ENCODE measurements at places on chromosomes 3 and 15. TPM values are rescaled to one million over a fixed set of nuclear protein-coding genes. Genes with fewer than 3 reads are reported as not detected.

DNA sequence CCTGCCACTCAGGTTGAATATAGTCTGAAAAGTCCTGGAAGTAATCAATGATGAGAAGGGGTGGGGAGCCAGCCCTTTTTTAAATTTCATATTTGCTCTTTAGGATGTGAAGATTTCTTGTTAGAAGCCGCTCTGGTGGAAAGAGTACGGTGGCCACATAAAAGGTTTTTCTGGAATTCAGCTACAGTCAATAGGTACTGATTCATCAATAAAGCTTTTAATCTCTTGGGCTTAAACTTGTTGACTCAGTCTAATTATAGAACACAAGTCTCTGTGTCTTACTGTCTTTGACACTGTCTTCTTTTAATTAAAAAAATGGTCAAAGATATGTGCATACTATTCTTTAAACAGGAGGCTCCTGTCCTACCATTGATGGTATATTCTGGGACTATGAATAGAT, 99.9 kb upstream of the TP63 start:
- H3K36me3 ChIP-seq, result peaks cover 4% of the 10 kb centered on the region
- DNase-seq, result no peak
- no peak overlapping the region for H3K4me3 ChIP-seq
- H3K27me3 ChIP-seq, result no peaks in the 10 kb centered on the region

GRCh38 chr15:67009576-67010569, 55.5 kb upstream of the SMAD3 start:
- H3K4me1 ChIP-seq, result no peaks in the 10 kb centered on the region
- H3K36me3 ChIP-seq, result no peaks in the 10 kb centered on the region
- no peak overlapping the region for H3K4me3 ChIP-seq
- no peaks in the 10 kb centered on the region for H3K27me3 ChIP-seq
- DNase-seq, result no peak
- H3K27ac ChIP-seq, result no peak overlapping the region

DNA sequence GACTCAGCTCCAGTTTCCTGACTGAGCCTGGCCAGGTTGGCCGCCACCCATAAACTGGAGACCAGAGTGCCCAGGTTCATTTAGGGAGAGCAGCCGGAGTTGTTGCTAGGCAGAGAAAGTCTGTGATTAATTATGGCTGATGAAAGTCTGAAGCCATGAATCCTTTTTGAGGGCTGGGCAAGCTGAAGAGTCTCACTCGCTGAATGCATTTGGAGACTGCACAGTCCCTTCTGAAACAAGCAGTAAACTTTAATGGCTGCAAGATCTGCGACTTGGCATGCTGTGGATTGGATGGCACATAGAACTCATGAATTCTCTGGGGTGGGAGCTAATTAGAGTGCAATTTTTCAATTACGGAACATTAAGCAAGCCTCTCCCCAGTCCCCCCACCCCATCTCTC, 282.1 kb downstream of the RPLP1 start:
- H3K36me3 ChIP-seq, result no peaks in the 10 kb centered on the region
- no peak for DNase-seq
- peaks cover 13% of the 10 kb centered on the region for H3K27me3 ChIP-seq
- no peaks in the 10 kb centered on the region for H3K4me1 ChIP-seq
- H3K27ac ChIP-seq, result no peak overlapping the region

- H3K36me3 ChIP-seq, result no peaks in the 10 kb centered on the region
- no peak overlapping the region for H3K27ac ChIP-seq
- no peak for DNase-seq
Observed at GRCh38 chr3:132325103-132325606, 7.9 kb downstream of the ACP3 start.

The KLHL6 gene
- total RNA-seq, result 26.6 TPM

The NR1I2 gene
- total RNA-seq, result 1.2 TPM

The FAM240A gene
- not detected for total RNA-seq

Measured in activated naive CD8-positive, alpha-beta T cell treated with anti-CD3 and anti-CD28 coated beads for 36 hours (primary cell).